ENCODE measurements at places on chromosomes 1 and 21. TPM values are rescaled to one million over a fixed set of nuclear protein-coding genes. Genes with fewer than 3 reads are reported as not detected.

KANK4 gene
- total RNA-seq = 0.66 TPM

CD1B gene
- not detected for total RNA-seq

ADGRB2 gene
- total RNA-seq = 4.9 TPM

GRIK1 gene
- total RNA-seq = not detected

KCNE1 gene
- 6.7 TPM for total RNA-seq

CSRP1 gene
- total RNA-seq = 1,491 TPM

MTARC1 gene
- total RNA-seq = 133 TPM

C1QB gene
- total RNA-seq = 706 TPM

IL23R gene
- total RNA-seq = not detected

TGFB2 gene
- 10.2 TPM for total RNA-seq

ETNK2 gene
- total RNA-seq = 13.8 TPM

PKLR gene
- total RNA-seq = not detected

MRAP gene
- 5.1 TPM for total RNA-seq

HTR6 gene
- not detected for total RNA-seq

UBASH3A gene
- total RNA-seq = 0.66 TPM

EIF4G3 gene
- total RNA-seq = 37.8 TPM

TNFRSF14 gene
- total RNA-seq = 67.8 TPM

NOS1AP gene
- total RNA-seq = 2.2 TPM

ERG gene
- total RNA-seq = 14.0 TPM

TRIM58 gene
- 4.6 TPM for total RNA-seq

SH3D21 gene
- 18.7 TPM for total RNA-seq

GJA9 gene
- total RNA-seq = not detected

C4BPA gene
- total RNA-seq = 6.4 TPM

KRTAP19-7 gene
- total RNA-seq = not detected

Data from breast epithelium (tissue), 4 donors.